ENCODE measurements at places on chromosomes 7 and 10. TPM values are rescaled to one million over a fixed set of nuclear protein-coding genes. Genes with fewer than 3 reads are reported as not detected.

CCZ1 gene
- 47.1 TPM for total RNA-seq

HEPACAM2 gene
- 0.69 TPM for total RNA-seq

TAF6 gene
- total RNA-seq, result 25.3 TPM

SAMD8 gene
- 38.7 TPM for total RNA-seq

MGAM2 gene
- 0.33 TPM for total RNA-seq

GRCh38 chr7:97847791-97848190 is 24.4 kb downstream of the ASNS start:
- H3K27ac ChIP-seq, result no peak overlapping the region
- no peaks in the 10 kb centered on the region for H3K4me1 ChIP-seq
- no peak overlapping the region for H3K4me3 ChIP-seq

GRCh38 chr10:82438277-82438676 is 563.3 kb downstream of the NRG3 start:
- H3K4me3 ChIP-seq, result no peak overlapping the region
- no peaks in the 10 kb centered on the region for H3K27me3 ChIP-seq
- no peaks in the 10 kb centered on the region for H3K4me1 ChIP-seq

DNA sequence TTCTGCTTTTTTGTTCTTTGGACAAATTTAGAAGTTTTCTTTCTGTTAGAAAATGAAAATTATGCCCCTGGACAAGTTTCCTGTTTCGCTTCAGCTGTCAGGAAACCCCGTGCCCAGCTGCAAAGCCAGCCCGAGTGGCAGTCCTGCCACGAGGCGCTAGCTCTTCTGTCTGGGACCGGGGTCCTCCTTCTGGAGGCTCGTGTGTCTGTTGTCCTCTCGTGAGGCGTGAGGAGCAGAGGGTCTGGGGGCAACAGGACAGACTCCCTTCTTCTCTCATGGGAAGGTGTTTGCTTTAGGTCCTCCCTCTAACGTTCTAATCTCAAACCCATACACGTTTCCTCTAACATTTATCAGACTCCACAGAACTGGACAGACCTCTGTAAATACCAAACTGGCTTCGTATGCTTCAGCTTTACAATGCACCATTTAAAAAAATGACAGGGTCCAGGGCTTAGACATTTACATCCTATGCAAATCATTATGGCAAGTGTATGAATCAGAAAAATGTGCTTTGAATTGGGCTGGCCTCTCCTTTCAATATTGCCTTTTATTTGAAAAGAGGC is 184.5 kb upstream of the SHH start:
- no peaks in the 10 kb centered on the region for H3K36me3 ChIP-seq
- H3K27me3 ChIP-seq, result no peaks in the 10 kb centered on the region
- no peak overlapping the region for H3K27ac ChIP-seq

DNA sequence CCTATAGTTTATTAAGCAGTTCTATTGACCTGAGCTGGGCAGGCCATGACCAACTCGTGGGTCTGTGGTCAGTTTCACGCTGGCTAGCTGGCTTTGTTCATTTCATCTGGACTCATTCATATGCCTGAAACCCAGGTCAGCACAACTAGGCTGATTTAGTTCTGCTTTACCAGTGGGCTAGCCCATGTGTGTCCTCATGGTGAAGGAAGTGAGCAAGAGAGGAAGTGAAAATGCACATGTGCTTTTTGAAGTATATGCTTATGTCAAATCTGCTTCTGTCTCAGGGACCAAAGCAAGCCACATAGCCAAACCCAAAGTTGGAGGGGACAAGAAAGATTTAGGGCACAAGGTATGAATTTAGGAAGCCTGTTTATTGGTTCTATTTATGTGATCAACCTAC is 154.5 kb downstream of the RNF133 start:
- H3K4me1 ChIP-seq, result no peaks in the 10 kb centered on the region
- no peak overlapping the region for H3K27ac ChIP-seq
- H3K27me3 ChIP-seq, result no peaks in the 10 kb centered on the region
- DNase-seq, result no peak

DNA sequence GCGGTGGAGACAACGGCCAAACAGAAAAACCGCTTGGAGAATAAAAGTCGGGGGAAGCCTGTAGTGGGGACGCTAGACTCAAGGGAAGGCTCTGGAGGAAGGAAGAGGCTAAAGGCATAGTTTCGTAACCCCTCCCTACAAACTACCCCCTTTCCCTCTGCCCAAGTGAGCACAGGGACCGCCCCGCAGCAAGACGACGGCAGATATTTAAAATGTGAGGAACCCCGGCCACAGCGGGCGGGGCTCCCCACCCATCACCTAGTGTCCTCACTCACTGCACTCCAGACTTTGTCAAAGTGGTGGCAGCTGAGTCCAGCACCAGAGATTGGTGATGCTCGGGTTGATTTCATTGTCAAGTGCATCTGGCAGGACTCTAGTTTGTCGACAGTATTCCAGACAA is 69.1 kb downstream of the PRKAG2 start:
- no peak overlapping the region for H3K27ac ChIP-seq
- peaks cover 16% of the 10 kb centered on the region for H3K4me1 ChIP-seq
- peaks cover 3% of the 10 kb centered on the region for H3K36me3 ChIP-seq
- no peak for DNase-seq

All from spinal cord (tissue), 10 donors.